ENCODE measurements at places on chromosomes 5 and 9. TPM values are rescaled to one million over a fixed set of nuclear protein-coding genes. Genes with fewer than 3 reads are reported as not detected.

Gene TBCA
- total RNA-seq, result 150 TPM

Gene DCP2
- 26.2 TPM for total RNA-seq

Gene SLC23A1
- 1.0 TPM for total RNA-seq

Gene SHISAL2B
- total RNA-seq, result not detected

Gene HCN1
- 0.33 TPM for total RNA-seq

Gene OLFM1
- total RNA-seq, result 22.1 TPM

Gene DDX4
- total RNA-seq, result not detected

Gene DPM2
- total RNA-seq, result 17.1 TPM

Data from breast epithelium (tissue), 4 donors.